Cortex of kidney (tissue), 1 donor: ENCODE measurements at places on chromosomes 1 and 21.

DNA sequence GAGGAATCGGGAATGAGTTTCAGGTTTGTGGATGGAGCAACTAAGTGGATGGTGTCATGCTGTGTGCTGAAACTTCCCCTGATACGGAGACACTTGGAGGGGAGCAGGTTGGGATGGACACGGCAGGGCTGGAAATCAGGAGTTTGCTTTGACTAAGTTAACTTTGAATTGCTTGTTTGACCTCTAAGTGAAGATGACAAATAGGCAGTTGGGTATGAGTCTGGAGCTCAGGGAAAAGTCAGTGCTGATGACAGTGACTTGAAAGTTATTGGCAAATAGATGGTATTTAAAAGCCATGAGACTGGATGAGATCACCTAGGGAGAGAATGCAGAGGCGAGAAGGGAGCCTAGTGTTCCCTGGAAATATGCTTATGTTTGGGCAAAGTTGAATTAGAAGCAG, 12.8 kb upstream of the ZSCAN20 start:
- no peak for DNase-seq

DNA sequence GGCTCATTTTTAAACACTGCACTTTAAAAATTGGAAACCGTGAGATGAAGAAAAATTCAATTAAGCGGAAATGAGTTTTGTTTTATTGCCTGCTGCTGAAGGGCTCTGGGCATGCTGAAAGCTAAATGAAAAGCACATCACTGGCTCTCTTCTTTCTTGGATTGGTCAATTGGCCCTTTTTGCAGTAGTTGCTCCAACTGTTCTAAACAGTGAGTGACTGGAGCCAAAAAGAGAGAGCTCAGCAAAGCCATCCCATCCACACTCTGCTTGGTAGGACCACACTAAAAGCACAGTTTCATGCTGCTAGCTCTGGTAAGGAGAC, 48.1 kb downstream of the LHX4 start:
- no peak for DNase-seq

DNA sequence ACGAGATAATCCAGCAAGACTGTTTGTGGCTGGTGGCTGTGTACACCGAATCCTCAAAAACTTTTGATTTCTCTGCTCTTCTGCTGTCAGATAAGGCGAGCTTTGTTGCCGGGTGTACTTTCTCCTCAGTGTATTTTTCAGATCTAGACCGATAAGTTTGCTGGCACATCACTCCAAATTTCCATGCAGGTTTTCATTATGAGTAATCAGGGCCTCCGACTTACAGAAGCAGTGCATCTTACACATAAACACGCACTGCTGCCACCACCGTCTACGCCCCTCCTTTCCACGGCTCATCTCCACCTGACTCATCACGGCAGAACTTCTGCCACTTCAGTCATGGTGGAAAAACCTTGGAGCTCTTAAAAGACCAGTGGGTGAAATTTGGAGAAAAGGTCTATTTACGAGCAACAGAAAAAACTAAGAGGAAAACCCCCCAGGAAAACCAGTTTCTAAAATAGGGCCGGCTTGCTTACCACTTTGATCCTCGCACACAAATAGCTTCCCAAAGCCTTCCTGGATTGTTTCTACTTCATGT, 7.7 kb downstream of the ZBTB21 start:
- DNase-seq, result no peak

DNA sequence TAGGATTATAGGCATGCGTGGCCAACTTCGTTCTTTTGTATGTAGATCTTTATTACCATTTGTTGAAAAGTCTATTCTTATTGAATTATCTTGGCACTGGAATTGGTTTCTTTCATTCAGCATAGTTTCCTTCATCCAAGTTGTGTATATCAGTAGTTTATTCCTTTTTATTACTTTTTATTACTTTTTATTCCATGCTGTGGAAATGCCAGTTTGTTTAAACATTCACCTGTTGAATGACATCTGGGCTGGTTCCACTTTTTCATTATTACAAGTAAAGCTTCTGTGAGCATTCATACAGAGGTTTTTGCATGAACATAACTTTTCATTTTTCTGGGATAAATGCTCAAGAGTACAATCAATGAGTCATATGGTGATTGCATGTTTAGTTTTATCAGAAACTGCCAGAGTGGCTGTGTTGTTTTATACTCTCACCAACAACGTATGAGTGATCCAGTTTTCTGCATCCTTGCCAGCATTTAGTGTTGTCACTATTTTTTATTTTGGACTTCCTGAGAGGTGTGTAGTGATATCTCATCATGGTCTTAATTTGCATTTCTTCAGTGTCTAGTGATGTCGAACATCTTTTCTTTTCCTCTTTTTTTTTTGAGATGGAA, 28.6 kb downstream of the PTPRU start:
- DNase-seq, result no peak

GRCh38 chr1:9593492-9594465, 5.1 kb downstream of the TMEM201 start:
- no peak for DNase-seq

DNA sequence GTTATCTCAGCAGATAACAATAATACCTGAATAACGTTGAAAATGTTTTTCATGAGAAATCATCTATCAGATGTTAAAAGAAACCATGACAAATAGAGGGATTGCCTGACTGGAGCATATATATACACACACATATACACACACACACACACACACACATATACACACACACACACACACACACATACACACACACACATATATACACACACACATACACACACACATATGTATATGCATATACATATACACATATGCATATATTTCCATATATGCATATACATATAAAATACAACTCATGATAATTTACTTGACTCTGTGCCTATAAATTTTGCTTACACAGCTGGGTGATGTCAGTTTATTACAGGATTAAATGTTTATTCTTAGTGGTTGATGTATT, 847.3 kb upstream of the ADAMTS5 start:
- DNase-seq, result no peak

GRCh38 chr1:238592621-238593020, 701.9 kb upstream of the ZP4 start:
- no peak for DNase-seq

DNA sequence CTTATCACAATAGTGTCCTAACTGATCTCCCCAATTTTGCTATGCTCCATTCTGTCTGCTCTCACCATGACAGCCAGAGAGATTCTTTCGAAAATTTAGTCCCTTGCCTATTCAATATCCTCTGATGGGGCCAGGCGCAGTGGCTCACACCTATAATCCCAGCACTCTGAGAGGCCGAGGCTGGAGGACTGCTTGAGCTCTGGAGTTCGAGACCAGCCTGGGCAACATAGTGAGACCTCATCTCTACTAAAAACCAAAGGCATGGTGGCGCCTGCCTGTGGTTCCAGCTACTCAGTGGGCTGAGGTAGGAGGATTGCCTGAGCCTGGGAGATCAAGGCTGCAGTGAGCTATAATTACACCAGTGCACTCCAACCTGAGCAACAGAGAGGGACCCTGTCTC, 16.1 kb upstream of the PDZK1IP1 start:
- no peak for DNase-seq

- DNase-seq, result no peak
Measured at GRCh38 chr1:205316161-205316566, 5.4 kb downstream of the NUAK2 start.

- DNase-seq, result no peak
Measured at GRCh38 chr21:45469273-45470086, 64.5 kb downstream of the COL18A1 start.

DNA sequence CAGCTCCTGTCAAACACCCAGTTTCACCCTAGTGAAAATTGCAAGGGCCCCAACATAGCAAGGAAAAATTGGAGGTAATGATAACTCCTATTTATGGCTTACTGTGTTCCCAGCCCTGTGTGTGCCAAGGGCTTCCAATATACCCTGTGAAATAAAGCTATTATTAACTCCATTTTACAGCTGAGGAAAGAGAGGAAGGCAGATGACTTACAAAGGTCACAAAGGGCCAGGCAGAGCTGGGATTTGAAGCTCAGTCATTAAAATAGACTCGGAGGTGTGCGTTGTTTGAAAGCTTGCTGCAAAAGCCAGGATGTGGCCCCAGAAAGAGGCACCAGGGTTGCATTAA, 20.2 kb upstream of the SDC3 start:
- no peak for DNase-seq

DNA sequence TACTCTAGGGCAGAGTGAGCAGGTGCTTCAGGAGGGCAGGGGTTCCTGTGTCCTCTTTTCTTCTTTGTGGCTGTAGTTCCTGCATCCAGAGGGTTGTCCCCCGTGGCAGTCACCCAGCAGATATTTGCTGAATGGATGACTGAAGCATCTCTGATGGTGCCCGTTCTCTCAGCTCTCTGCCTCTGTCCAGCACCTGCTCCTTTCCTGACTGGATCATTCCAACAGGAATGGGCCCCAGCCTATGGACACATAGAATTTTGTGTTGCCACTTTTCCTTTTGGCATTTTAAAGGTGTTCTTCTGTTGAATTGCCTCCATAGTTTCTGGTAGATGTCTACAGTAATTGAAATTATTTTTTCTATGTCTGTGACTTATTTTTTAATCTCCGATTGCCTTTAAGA, 372.5 kb upstream of the C1orf174 start:
- no peak for DNase-seq

- no peak for DNase-seq
Measured at GRCh38 chr1:18949686-18950400, 6.6 kb downstream of the IFFO2 start.

DNA sequence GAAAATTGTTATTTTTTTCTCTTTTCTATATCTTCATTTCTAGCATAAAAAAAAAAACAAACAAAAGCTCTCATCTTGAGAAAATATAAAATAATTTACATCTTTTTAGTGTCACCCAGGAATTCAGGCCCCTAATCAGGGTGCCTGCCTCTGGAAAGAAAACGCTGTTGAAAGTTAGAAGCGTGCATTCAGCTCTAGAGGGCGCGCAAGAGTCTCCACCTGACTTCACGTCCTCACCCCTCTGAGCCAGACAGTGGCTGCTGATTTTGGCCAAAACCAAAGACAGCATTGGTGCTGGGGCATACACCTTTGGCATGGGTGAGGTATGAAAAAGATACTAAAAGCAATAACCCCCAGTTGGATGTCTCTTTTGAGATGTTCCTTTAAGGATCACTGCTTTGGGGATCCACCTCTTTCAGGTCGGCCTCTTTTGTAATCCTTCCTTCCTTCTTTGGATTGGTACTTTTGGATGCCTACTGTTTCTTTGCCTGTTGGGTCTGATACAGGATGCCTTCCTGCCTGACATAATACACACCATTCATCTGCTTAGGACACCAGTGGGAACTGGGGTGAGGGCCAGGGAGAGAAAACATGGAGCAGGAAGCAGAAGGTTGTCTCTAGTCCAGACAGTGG, 77.6 kb upstream of the CHRM3 start:
- no peak for DNase-seq

- DNase-seq, result no peak
Measured at GRCh38 chr21:39611551-39612190, 1.1 kb upstream of the B3GALT5 start.

DNA sequence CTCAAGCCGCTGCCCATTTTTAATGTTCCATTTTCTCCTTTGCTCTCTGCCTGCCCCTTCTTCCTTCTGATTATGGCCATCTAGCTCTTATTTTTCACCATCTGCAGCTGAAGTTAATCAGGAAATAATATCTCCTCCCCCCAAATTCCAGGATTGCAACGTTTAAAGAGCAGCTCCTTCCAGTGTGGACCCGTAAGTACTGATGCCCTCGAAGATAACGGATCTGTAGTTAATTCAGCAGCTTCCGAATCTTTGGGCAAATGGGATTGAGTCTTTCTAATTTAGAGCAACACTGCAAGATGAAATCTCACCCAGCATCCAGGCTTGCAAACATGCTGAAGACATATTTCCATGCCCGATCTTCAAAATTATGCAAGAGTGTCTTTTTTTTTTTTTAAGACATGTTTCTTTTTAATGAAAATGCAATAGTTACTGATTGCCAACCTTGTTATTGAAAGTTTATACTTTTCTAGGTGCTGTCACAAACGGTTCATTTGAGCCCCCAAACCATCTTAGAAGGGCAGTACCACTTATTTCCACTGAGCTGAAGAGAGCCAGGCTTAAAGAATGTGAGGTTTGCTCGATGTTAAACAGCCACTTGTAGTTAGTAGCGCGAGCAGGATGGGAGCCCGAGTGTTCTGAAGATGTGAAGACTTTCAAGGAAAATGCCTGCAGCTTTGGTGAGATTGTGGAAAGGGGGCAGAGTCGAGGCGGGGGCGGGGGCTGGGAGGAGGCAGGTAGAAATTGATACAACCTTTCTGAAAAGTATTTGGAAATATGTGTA, 10.9 kb upstream of the RCAN3 start:
- no peak for DNase-seq

DNA sequence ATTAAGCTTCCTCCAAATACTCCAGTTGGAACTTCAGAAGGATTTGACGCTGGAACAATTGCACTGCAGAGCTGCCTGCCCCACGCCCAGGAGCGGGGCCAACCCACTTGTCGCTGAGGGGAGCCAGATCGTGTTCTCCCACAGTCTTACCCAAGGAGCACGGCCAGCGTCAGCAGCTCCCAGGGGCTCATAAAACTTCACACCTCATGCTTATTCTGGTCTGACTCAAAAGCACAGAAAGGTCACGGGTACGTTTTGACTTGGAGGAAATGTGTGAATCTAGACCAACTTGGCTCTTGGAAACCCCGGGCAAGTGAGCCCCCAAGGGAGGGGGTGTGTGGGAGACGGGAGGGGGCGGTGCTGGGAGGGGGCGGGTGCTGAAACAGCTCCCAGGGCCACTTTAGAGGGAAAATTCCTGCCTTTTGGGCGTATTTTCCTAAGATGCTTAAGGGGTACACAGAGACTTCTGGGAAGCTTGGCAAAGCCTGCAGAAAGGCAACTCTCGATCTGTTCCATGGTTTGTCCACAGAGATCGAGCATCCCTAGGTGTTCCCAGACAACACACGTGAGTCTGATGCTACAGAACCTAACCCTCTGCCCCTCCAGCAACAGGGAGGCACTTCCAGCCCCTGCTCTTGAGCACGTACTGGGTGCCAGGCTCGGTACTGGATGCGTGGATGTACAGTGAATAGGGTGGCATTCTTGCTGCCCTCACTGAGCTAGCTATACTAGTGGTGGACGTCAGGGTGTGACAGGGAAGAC, 98.9 kb downstream of the DHRS3 start:
- no peak for DNase-seq

DNA sequence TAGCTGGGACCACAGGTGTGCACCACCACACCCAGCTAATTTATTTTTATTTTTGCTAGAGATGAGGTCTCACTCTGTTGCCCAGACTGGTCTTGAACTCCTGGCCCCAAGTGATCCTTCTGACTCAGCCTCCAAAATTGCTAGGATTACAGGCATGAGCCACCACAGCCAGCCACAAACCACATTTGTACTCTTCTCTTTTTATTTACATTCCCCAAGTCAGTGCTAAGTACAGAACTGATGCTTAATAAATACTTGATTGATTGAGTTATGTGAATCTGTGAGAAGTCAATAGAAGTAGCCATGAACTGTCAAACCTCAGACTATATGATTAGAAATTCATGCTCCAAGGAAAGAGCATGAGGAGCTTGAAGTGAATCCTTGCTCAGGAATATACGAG, 48.5 kb upstream of the S1PR1 start:
- DNase-seq, result no peak

- no peak for DNase-seq
Measured at GRCh38 chr1:226816576-226816975, 53.8 kb upstream of the PSEN2 start.

GRCh38 chr1:45686015-45686287, 382 bp downstream of the GPBP1L1 start:
- DNase-seq, result no peak

GRCh38 chr1:226443439-226443838, 35.5 kb upstream of the PARP1 start:
- no peak for DNase-seq
